ENCODE measurements at places on chromosomes 2 and 18. TPM values are rescaled to one million over a fixed set of nuclear protein-coding genes. Genes with fewer than 3 reads are reported as not detected.
A peak's percentile ranks its signal among the peaks of the same experiment; 100 is the strongest.

GRCh38 chr18:24924066-24924716 is 427.8 kb downstream of the ZNF521 start:
- H3K4me3 ChIP-seq: no peak overlapping the region
- no peak for DNase-seq
- no peaks in the 10 kb centered on the region for H3K36me3 ChIP-seq
- no peaks in the 10 kb centered on the region for H3K27me3 ChIP-seq
- no peak overlapping the region for H3K27ac ChIP-seq

GRCh38 chr2:100895402-100895801 is 75.5 kb downstream of the NPAS2 start:
- no peak overlapping the region for H3K4me3 ChIP-seq
- H3K27ac ChIP-seq: no peak overlapping the region
- DNase-seq: no peak
- peaks cover 14% of the 10 kb centered on the region for H3K36me3 ChIP-seq
- H3K27me3 ChIP-seq: no peaks in the 10 kb centered on the region

SERPINB3 gene
- total RNA-seq: not detected

DNA sequence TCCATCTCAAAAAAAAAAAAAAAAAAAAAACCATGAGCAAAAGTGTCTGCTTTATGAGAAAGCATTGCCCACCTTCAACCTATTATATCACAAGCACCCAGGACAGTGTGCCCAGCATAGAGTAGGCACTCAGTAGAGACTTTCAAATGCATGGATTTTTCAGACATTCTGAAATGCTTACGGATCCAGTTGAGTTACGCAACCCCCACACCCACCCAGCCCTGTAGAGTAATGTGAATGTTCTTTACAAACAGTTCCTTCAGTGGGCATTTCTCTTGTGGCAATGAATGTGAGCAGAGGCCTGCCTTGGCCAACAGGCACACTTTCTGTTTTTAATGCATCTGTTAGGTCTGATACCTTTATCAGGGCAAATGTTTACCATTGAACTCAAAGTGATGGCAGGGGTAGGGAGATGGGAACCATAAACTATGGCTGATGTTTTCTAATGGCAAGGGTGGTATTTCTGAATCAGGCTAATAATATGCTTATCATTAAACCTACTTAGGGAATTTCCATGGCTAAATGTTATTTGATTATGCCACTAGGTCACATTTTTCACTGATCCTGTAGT is 65.0 kb upstream of the RPL31 start:
- no peaks in the 10 kb centered on the region for H3K27me3 ChIP-seq
- no peak overlapping the region for H3K27ac ChIP-seq
- no peak for DNase-seq
- peaks cover 27% of the 10 kb centered on the region for H3K36me3 ChIP-seq
- H3K4me1 ChIP-seq: peaks cover 15% of the 10 kb centered on the region

SRD5A2 gene
- total RNA-seq: not detected

DNA sequence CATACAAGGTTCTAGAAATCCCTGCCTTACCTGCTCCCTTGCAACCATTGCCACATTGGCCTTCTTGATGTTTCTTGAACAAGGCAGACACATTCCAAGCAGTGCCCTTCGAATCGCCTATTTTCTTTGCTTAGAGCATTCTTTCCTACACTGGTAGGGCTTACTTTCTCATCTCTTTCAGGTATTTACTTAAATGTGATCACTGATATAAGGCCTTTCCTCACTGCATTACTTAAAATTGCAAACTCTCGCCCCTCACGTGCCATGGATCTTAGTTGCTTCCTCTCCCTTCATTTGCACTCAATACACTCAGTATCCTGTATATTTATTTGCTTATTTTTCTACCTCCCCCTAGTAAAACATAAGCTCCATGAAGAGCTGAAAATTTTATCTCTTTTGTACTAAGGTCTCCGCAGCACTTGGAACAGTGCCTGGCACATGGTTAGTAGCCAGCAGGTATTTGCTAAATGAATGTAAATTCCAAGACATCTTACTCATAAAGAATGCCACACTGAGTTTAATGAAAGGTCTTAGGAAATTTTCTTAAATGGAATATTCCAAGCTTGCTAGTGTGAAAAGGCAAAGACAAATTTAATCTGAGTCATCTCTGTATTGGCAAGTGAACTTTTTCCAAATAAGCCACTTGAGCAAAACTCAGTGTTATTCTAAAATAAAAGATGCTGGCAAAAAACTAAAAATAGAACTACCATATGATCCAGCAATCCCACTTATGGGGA is 42.4 kb upstream of the FIGN start:
- H3K4me1 ChIP-seq: no peaks in the 10 kb centered on the region
- H3K27ac ChIP-seq: no peak overlapping the region
- no peaks in the 10 kb centered on the region for H3K27me3 ChIP-seq
- DNase-seq: no peak
- H3K36me3 ChIP-seq: no peaks in the 10 kb centered on the region
- H3K4me3 ChIP-seq: no peak overlapping the region

DNA sequence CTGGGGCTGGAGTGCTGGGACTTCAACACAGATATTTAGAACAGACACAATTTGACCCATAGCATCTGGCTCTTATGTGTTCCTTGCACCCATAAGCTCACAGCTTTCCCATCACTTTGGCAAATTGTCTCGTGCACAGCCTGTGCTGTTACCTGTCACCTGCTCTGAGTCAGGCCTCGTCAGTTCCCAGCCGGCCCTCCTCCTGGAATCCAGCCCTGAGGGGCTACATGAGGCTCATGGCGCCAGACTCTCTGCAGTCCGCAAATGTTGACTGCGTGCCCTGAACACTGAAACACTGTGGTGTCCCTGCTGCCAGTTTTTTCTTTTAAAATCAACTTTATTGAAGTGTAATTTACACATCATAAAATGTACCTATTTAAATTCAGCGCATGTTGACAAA is 65.4 kb upstream of the BZW1 start:
- no peaks in the 10 kb centered on the region for H3K27me3 ChIP-seq
- no peaks in the 10 kb centered on the region for H3K36me3 ChIP-seq
- peak overlapping the region; percentile 15 for H3K27ac ChIP-seq

- no peak overlapping the region for H3K4me3 ChIP-seq
- H3K27ac ChIP-seq: no peak overlapping the region
- H3K27me3 ChIP-seq: no peaks in the 10 kb centered on the region
- no peaks in the 10 kb centered on the region for H3K36me3 ChIP-seq
Measured at GRCh38 chr2:17093712-17094111, 424.5 kb downstream of the RAD51AP2 start.

CXCR2 gene
- not detected for total RNA-seq

- no peak overlapping the region for H3K4me3 ChIP-seq
- H3K27me3 ChIP-seq: no peaks in the 10 kb centered on the region
- no peak for DNase-seq
- H3K36me3 ChIP-seq: no peaks in the 10 kb centered on the region
Measured at GRCh38 chr2:96261328-96262003, 4.3 kb downstream of the TMEM127 start.

POTEE gene
- total RNA-seq: 0.18 TPM

POTEC gene
- not detected for total RNA-seq

DNA sequence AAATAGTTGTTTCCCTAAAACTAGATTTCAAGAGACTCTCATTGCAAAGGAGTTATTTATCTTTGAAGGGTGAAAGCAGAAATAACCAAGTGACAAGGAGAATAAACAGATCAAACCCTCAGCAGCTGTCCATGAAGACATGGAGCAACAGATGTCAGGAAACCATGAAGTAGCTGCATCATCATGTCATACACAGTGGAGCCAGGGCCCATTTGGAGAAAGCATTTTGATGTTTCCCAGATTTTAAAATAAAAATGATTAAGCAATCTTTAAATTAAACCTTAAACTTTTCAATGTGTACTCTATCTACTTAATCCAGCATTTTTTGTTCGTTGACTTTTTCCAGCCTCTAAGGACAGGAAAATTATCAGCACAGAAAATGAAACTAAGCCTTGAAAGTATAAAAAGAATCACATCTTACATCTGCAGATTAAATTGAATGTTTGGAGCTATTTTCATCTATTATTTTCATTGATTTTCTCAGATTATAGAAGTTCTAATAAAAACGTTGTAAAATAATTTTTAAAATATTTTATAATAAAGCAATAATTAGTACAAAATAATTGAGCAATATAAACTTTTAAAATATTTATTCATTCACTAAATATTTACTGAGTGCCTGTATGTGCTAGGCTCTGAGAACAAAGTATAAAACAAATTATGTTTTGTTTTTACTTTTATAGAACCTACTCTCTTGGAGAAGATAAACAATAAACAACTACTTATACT is 860.1 kb downstream of the BCL11A start:
- no peaks in the 10 kb centered on the region for H3K27me3 ChIP-seq
- no peak for DNase-seq
- H3K4me1 ChIP-seq: no peaks in the 10 kb centered on the region

DNA sequence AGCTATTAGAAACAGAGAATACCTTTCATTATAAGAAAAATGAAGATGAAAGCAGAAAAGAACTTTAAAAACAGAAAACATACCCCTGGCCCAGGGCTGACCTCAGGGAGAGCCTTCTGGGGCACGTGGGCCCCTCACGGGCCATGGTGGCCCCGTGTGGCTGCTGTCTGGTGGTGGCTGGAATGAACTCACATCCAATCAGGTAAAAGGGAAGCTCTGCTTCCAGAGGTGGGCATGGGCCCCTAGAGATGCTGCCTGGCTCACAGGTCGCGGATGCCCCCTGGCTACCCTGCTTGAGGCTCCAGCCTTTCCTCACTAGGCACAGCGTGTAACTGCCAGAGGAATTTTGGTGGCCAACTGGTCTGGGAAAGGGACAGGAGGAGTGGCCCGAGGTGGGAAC is 16.6 kb downstream of the SNORC start:
- DNase-seq: no peak
- H3K27me3 ChIP-seq: peaks cover 19% of the 10 kb centered on the region
- H3K4me3 ChIP-seq: no peak overlapping the region
- no peaks in the 10 kb centered on the region for H3K36me3 ChIP-seq

DNA sequence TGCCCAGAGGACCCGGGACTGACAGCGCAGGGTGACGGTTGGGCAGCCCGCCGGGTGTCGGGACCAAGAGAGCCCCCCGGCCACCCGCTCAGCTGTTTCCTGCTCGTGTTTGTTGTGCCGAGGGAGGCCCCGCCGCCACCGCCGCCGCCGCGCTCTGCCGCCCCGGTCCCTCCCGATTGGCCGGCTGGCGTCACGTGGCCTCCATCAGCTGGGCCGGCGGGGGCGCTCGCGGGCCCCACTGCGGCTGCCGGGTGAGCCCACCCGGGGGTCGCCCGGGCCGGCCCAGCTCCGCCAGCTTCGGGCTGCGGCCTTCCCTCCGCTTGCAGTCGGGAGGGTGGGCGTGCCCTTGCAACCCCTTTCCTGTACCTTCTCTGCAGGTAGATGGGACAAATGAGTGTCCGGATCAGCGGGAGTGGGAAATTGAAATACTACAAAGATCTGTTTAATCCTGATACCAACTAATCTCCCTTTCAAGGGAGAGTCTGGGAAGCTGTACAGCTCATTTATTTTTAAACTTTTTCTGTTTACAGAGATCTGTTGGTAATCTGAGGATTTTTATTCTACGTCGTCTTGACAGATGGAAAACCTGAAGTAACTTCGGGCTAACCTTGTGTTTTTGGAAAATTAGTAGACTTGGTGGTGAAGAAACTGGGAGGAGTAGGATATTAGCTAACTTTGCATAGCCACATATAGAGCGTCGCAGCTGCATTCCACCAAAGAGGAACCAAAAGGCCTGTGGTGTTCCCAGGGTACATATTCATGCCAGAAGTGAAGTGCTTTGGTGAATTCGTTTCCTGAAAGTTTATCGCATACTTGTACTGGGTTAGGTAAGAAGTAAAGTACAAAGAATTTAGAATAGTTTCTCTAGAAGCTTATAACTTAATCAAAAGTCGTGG is 1.2 kb downstream of the YPEL5 start:
- peak overlapping the region; percentile 86 for H3K27ac ChIP-seq
- peaks cover 65% of the 10 kb centered on the region for H3K4me1 ChIP-seq
- no peaks in the 10 kb centered on the region for H3K27me3 ChIP-seq
- no peaks in the 10 kb centered on the region for H3K36me3 ChIP-seq
- peak; percentile 86 for DNase-seq

DNA sequence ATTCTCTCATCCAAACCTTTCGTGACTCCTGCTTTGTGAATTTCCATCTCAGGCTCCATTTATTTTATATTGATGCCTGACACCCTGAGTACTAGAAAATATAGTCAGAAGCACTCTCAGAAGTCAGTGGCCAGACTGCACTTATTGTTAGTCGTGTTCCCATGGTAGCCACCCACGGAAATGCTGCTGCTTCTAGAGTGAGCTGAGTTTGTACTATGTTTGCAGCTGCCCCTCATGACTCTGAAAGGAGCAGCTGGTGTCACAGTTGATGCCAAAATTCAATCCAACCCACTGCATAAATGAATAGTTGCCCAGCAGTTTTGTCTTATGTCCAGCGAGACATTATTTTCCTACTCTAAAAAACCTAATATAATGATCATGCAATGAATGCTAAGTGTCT is 265.2 kb upstream of the SPHKAP start:
- no peaks in the 10 kb centered on the region for H3K27me3 ChIP-seq
- no peak for DNase-seq
- H3K36me3 ChIP-seq: no peaks in the 10 kb centered on the region

GRCh38 chr2:173680574-173680973 is 284.6 kb downstream of the SP3 start:
- H3K4me3 ChIP-seq: no peak overlapping the region
- no peak overlapping the region for H3K27ac ChIP-seq
- H3K36me3 ChIP-seq: peaks cover 2% of the 10 kb centered on the region
- no peaks in the 10 kb centered on the region for H3K4me1 ChIP-seq

DNA sequence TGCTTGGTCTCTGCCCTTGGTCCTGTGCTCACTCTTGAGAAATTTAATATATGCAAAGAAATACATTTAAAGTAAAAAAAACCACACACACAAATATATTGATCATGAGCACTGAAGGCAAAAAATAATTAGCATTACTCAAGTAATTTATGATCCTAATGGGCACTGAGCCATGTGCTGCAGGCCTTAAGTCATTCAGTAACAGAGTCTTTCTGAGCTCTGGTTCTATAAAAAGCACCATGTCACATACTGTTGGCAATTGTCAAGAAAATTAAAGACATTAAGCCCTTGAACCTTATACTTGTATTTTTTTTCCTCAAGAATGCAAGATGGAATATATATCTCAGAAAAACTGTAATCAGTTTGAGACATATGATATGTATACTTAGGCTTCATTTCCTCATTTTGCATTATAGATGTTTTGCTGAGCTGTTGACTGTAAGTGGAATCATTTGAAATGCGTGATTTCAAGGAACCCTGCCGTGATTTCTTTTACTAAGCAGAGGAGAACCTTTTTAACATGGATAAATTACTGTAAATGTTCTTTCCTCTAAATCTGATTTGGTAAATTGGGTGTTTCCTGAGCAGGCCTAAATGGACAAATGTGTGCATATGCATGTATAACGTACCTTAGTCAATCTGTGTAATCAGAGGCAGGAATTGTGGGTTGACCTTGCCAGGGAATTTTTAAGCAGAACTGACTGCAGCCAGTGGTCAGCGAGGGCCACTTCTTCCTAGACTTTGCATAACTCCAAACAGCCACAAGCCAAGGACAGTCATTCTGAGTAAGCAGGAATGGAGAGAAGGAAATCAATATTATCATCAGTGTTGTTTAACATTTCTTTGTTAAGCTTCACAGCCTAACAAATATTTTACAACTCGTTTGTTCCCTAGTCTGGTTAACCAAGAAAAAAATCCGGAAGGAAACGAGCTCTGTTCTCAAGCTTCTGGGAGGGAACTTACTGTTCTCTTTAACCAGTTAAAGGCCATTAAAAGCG is 191.5 kb upstream of the ATP5MC3 start:
- peaks cover 12% of the 10 kb centered on the region for H3K27me3 ChIP-seq
- no peak overlapping the region for H3K4me3 ChIP-seq
- H3K4me1 ChIP-seq: peaks cover 3% of the 10 kb centered on the region
- H3K27ac ChIP-seq: no peak overlapping the region
- DNase-seq: no peak

TSPYL6 gene
- not detected for total RNA-seq

- H3K27ac ChIP-seq: no peak overlapping the region
- H3K27me3 ChIP-seq: no peaks in the 10 kb centered on the region
- DNase-seq: no peak
- H3K4me3 ChIP-seq: no peak overlapping the region
Measured at GRCh38 chr2:45554742-45555140, 56.3 kb downstream of the SRBD1 start.

All from naive thymus-derived CD8-positive, alpha-beta T cell (primary cell).